ENCODE measurements at places on chromosomes 2 and 18.

GRCh38 chr2:60676706-60677330 lies 79.2 kb upstream of the PAPOLG start:
- DNase-seq = no peak

- DNase-seq = no peak
These were observed 168.2 kb downstream of the TWIST2 start for GRCh38 chr2:239015901-239016675.

GRCh38 chr2:240358821-240359397 lies 76.6 kb upstream of the GPC1 start:
- DNase-seq = no peak

DNA sequence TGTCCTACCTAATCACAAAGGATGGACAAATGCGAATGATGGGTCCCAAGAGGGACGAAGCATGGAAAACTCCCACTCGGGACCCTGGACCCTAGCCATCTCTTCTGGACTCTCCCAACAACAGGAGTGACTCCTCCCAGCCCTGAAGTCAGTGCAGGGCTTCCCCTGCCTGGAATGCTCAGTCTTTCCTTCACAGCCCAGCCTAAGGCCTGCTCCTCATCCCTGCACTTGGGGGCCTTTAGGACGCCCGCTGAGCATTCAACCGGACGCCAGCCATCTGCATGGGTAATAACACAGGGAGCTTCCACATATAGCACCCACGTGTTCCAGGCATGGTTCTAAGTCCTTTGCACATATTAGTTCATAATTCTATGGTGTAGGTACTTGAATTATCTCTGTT lies 237.5 kb downstream of the KLHL29 start:
- no peak for DNase-seq

- DNase-seq = peak; percentile 55
These were observed 48.4 kb downstream of the GTF3C3 start for GRCh38 chr2:196750977-196751631.

DNA sequence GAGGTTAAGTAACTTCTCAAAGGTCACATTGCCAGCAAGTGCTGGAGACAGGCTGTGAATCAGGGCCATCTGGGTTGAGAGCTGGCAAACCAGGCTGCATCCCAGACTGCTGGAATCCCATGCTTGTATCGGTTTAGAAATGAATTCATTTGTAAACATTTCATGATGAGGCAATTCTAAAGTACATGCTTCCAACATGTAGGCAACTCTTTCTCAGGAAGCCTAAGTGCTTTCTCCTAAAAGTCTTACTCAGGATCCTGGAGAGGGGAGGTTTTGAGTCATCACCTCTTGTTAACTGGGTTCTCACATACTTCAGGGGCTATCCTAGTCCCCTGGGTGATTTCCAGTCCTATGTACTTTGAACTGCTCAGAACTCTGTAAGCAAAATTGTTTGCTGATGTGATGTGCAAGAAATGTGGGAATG lies 416.5 kb downstream of the MEIS1 start:
- DNase-seq = no peak

DNA sequence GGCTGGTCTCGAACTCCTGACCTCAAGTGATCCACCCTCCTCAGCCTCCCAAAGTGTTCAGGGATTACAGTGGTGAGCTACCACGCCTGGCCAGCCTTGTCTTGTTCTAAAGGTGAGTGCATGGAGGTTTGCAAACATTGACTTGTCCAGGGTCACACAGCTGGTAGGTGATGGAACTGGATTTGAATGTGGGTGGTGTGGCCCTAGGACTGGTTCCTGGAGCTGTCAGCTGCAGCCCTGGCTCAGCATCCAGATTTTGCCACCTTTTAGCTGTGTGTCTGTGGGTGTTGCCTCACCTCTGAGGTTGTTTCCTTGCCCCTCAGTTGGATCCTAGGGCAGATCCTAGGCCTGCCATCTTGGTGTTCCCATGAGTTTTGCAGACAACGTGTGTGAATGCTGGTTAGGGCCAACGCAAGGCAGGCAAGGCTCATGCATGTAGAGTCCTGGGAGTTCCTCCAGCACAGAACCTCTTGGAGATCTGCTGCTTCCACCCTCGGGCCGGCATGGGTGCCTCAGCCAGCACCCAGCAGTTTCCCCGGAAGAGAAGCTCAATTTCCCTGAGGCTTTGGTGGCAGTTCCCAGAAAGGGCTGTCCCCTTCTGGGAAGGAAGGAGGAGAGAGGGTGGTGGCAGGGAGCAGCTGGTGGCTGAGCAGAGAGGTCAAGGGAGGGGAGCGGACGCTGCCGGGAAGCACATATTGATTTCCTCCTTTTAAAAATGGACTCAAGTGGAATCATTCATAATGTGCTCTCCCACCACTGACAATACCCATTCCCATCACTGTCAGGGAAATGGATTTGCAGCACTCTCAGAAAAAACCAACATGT lies 127.6 kb upstream of the HS6ST1 start:
- DNase-seq = no peak

- DNase-seq = no peak
These were observed 308.7 kb downstream of the CNTNAP5 start for GRCh38 chr2:124333784-124334183.

GRCh38 chr2:38436227-38436664 lies 59.2 kb upstream of the ATL2 start:
- no peak for DNase-seq

- no peak for DNase-seq
These were observed 1.0 kb downstream of the HOXD12 start for GRCh38 chr2:176100547-176101140.

DNA sequence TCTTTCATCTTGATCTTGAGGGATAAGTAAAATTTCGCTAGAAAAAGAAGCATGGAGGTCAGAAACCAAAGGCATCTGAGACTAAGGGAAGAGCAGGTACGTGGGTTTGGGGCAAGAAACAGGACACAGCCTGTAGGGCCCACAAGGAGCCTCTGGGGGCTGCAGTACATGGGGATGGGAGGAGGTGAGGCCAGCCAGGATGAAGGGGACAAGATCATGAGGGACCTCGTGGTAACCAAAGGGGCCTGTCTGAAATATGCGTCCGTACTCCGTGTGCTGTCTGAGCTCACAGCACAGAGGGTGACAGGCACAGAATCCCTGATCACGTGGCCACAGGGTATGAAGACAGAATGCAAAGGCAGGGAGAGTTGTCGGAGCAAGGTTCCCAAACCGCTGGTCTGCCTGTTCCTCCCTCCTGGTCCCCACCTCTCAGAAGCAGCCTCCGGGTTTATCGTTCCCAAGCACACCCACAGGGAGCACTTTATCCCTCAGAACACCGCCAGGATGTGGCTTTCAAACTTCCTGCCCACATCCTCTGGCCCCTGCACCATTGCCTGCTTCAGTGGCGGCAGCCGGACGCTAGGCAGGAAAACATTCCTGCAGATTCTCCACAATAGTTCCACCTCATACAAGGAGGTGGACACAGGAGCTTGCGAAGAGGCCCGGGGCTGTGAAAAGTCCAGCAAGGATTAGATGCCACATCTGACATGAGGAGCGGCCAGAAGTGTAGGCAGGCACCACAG lies 12.0 kb downstream of the TMEM163 start:
- DNase-seq = no peak

DNA sequence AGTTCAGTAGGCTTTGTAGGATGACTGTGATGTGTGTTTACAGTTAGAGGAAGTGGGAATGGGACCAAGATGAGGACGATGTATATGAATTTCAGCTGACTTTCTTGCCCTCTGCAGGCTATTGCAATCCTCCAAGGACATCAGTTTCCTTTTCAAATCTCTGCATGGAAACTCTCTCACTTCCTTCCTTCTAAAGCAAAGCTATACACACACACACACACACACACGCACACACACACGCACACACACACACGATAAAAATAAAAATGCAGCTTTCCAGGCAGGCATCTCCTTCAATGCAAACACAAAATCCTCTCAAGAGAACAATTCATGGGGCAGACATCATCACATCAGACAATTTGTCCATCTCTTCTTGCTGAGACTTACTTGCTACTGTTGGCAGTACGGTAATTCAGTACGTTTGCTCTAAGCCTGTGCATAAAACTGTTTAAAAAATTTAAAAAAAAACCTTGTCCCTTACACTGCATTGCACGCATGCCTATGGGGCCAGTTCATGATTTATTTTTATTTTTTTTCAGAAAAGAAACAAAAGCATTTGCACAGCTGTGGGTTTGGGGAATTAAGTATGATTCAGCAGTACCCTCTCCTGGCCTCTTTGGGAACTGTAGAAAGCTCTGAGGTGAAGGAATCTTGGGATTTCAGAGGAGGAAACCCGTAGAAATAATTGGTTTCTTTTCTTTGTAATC lies 27.1 kb upstream of the ICOS start:
- DNase-seq = no peak

GRCh38 chr2:33223856-33224255 lies 252.6 kb upstream of the RASGRP3 start:
- DNase-seq = no peak

- DNase-seq = no peak
These were observed 33.7 kb upstream of the COL5A2 start for GRCh38 chr2:189213250-189213649.

DNA sequence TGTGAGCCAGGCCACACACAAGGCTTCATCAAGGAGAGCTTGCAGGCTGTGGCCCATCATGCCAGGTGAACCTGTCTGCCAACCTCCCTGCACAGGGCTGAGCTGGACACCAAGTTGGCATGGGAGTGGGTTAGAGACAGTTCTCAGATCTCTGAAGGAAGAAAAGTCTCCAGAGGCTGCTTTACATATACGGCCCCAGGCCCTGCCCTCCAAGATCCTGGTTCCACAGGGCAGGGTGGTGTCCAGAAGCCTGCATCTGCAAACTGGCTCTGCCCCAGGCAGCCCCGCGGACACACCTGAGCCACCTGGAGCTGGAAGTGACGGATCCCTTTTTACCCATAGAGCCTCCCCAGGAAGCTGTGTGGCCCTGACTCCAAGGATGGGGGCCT lies 24.2 kb upstream of the HES6 start:
- DNase-seq = no peak

DNA sequence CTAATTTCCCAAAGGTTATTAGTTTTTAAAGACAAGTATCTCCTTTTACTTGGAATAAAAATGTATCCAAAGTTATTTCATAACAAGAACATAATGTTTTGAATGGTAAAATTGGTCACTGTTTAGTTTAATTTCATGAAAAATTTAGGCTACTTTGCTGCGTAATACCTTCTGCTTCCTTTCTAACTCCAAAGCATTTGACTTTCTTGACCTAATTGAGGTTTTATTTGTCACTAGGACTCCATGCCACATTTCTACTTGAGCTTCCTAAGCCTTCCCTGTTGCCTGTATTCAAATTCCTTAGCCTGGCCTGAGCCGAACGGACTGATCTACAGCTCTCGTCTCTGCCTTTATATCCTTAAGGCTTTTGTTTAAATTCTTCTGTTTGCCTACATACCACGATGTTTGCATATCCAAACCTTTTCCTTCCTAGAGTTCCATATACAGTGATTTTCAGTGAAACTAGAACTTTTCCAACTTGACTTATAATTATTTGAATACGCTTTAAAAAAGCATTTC lies 25.1 kb downstream of the ARMC9 start:
- DNase-seq = no peak

GRCh38 chr2:45578056-45578843 lies 32.8 kb downstream of the SRBD1 start:
- DNase-seq = no peak

DNA sequence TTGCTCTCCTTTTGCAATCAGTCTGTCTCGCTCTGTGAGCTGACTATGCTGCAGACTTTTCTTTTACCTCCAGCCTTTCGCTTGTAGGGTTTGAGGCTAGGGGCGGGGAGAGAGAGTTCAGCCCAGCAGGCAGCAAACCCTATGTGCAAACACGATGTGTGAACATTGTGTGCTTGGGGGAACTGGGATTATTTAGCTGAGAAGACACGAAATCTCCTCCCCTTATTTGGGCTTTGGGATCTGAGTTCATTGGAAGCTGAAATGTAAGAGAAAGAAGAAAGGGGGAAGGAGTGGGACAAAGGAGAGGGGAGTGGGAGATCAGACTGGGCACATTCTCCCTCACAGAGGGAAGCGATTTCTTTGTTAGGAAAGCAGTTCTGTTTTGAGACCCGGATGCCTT lies 189.6 kb upstream of the TNP1 start:
- no peak for DNase-seq

- DNase-seq = no peak
These were observed 691 bp downstream of the KYNU start for GRCh38 chr2:142878031-142878678.

- DNase-seq = no peak
These were observed 65.0 kb upstream of the HPCAL1 start for GRCh38 chr2:10237392-10238321.

GRCh38 chr2:29196792-29197788 lies 81.9 kb downstream of the CLIP4 start:
- peak; percentile 77 for DNase-seq

DNA sequence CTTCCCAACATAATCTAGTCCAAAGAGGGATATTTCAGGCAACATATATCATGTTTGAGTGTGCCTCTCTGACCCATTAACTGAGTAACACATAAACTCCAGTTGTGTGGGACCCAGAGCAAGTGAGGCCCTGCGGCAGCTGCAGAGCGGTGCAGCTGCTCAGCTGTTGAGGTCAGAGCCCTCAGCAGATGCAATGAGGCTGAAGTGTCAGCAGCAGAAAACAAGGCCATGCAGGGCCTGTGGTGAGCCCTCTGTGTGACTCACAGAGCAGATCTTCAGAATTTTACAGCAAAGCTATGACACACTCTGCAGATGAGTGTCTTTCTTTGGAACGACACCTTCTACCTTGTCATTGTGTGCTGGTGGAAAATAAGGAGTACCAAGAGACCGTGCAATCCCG lies 168.5 kb downstream of the CBLN2 start:
- no peak for DNase-seq

DNA sequence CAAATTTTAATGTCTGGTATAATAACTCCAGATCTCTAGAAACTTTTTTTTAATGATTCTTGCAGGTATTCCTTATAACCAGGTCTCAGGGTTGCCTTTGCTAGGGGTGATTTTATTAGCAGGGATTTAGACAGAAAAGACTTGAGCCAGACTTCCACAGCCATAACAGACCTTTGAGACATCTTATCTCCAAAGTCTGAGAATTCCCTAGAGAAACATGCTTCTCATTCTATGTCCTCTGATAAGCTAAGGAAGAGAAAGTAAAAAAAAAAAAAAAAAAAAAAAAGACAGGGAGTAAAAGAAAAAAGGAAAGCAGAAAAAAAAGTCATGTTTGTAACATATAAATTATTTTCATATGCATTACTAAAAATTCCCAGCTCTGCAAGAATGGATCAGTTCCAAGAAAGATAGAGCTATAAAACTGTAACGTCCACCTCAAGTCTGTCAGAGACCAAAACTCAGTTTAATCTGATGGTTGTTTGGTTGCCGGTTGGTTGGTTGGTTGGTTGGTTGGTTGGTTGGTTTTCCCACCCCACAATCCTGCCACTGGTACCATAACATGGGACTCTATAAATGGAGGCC lies 153.8 kb downstream of the COL6A3 start:
- DNase-seq = no peak
